ENCODE measurements at places on chromosomes 3 and 15. TPM values are rescaled to one million over a fixed set of nuclear protein-coding genes. Genes with fewer than 3 reads are reported as not detected.

DNA sequence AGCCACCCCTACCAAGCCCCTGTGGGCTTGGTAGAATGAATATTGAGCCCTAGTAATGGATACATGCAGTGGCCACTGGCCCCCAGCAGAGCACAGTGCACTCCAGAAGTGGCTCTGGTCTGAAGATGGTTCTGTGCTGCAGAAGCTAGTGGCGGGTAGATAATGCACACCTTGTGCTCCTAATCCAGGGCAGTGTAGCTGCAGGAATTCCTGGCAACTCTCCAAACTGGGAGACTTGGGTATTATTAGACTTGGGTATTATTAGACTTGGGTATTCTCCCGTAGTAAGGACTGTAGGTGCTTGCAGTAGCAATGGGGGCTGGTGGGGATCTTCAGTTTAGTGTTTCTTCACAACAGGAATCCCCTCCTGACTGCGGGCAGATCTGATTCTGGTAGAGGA, 34.7 kb downstream of the NUSAP1 start:
- DNase-seq, result no peak

GRCh38 chr3:132435911-132436425, 18.7 kb downstream of the DNAJC13 start:
- DNase-seq, result peak; percentile 30

DNA sequence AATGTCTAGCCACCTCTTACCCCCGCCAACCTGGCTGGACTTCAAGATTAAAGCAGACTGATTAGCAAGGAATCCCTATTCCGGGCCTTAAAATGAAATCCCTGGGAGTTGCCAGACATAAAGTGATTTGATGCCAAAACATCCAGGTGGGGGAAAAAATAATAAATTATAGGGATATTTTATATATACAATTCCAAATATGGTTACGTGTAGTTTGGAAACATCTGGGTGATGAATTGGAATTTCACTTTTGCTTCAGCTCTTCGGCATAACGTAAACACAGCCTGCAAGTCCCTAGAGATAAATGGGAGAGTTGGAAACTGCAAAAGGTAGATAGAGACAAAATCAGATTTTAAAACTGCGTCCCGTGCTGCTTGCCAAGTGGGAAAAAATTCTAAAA, 545.5 kb upstream of the MDFIC2 start:
- no peak for DNase-seq

Gene CCDC174
- 9.2 TPM for total RNA-seq

Gene CAMK2N2
- total RNA-seq, result not detected

Gene NOX5
- total RNA-seq, result under 0.01 TPM

Gene RASL12
- not detected for total RNA-seq

- DNase-seq, result no peak
These were observed 4.0 kb downstream of the RPL14 start for GRCh38 chr3:40461161-40461560.

DNA sequence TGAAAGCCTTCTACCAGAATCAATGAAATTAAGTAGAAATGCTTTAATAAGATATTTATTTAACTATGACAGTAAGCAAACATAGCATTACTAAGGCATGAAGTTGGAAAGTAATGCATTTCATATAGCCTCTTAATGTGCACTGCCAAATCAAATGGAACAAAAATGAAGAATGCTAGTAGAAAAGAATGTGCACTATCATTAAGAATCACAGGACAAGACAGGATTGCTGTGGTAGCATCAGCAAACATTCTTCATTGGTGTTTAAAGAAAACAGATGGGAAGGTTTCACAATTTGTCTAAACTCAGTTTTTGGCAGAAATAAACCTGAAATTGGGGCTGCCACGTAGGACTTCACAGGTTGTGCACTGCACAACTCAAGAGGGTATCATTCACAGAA, 168.9 kb downstream of the CNTN3 start:
- DNase-seq, result no peak

DNA sequence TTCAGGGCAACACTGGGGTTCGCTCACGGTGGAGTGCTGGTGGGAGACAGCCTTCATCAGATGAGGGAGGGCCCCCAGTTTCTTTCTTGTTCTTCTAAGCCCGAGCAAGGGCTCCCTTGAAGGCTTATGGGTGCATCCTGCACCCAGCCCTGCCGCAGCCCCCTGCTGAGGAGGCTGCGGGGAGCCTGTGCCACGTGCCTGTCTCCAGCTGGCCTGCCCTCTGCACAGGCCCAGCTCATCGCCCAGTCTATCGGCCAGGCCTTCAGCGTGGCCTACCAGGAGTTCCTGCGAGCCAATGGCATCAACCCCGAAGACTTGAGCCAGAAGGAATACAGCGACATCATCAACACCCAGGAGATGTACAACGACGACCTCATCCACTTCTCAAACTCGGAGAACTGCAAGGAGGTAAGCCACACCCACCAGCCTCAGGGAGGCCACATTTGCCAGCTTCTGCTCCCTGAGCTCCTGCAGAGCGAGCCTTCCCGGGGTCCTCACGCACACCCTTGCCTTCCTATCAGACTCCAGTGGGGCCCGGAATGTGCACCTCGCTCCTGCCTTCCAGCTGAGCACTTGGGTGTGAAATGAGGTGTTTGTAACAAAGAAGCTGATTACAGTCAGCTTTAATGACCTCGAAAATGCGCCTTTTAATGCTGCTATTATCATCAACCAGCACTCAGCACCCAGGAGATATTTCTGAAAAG, 164.3 kb downstream of the NSMCE3 start:
- DNase-seq, result no peak

DNA sequence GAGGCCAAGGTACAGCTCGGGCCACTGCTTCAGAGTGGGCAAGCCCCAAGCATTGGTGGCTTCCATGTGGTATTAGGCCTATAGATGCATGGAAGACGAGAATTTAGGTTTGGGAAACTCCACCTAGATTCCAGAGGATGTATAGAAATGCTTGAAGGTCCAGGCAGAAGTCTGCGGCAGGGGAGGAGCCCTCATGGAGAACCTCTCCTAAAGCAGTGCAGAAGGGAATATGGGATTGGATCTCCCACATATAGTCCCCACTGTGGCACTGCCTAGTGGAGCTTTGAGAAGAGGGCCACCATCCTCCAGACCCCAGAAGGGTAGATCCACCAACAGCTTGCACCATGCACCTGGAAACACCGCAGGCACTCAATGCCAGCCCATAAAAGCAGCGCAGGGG, 48.1 kb upstream of the XXYLT1 start:
- DNase-seq, result no peak

Gene TCTA
- total RNA-seq, result 24.8 TPM

- no peak for DNase-seq
These were observed 46.5 kb upstream of the SACM1L start for GRCh38 chr3:45642731-45643152.

Gene ACTC1
- not detected for total RNA-seq

Gene CPA3
- total RNA-seq, result 0.68 TPM

- DNase-seq, result no peak
These were observed 631.5 kb upstream of the NR2F2 start for GRCh38 chr15:95698951-95699350.

Gene MED12L
- 0.05 TPM for total RNA-seq

GRCh38 chr15:64851503-64851840, 9.8 kb downstream of the PLEKHO2 start:
- no peak for DNase-seq

Gene HCLS1
- total RNA-seq, result 19.4 TPM
